ELR (cell line): ENCODE measurements at places on chromosomes 5 and 9.

DNA sequence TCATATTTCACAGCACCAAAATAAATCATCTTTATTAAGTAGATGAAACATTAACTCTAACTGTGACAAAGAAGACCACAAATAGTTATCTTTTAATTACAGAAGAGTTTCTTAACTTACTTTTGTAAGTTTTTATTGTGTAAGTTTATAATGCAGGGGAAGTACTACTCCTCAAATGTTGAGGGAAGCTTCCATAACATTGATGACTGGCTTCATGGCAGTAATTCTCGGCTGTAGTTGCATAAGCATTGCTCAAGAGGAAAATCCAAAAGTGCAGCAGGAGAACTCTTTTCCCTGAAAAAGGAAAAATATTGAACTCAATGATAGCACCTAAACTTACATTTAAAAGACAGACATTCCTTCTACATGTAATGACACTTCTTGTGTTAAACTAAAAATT lies 4.6 kb downstream of the TSLP start:
- no peak for DNase-seq

- no peak for DNase-seq
Measured at GRCh38 chr9:90832261-90832660, 30.6 kb downstream of the SYK start.

- no peak for DNase-seq
Measured at GRCh38 chr9:123432331-123433236, 76.6 kb downstream of the CRB2 start.

- DNase-seq = no peak
Measured at GRCh38 chr9:70448919-70449318, 34.5 kb upstream of the KLF9 start.

- DNase-seq = no peak
Measured at GRCh38 chr5:8493176-8493575, 624.2 kb downstream of the MTRR start.

DNA sequence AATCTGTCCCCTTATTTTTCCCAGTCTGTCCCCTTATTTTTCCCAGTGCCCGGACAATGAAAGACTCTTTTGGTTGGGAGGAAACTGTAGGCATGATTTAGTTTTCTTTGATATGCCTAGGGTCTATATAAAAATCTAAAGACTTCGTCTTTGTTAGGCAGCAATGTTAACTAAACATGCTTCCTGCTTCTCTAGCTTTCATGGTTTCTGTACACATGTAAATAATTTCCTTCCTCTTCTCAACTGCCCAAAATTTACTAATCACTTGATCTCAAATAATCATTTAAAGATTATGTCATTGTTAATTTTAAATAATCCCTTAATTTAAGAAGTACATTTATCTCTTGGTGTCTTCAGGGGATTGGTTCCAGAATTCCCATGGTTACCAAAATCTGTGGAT lies 47.8 kb upstream of the RAPGEF6 start:
- no peak for DNase-seq

- DNase-seq = no peak
Measured at GRCh38 chr9:106846307-106846706, 16.7 kb upstream of the ZNF462 start.

DNA sequence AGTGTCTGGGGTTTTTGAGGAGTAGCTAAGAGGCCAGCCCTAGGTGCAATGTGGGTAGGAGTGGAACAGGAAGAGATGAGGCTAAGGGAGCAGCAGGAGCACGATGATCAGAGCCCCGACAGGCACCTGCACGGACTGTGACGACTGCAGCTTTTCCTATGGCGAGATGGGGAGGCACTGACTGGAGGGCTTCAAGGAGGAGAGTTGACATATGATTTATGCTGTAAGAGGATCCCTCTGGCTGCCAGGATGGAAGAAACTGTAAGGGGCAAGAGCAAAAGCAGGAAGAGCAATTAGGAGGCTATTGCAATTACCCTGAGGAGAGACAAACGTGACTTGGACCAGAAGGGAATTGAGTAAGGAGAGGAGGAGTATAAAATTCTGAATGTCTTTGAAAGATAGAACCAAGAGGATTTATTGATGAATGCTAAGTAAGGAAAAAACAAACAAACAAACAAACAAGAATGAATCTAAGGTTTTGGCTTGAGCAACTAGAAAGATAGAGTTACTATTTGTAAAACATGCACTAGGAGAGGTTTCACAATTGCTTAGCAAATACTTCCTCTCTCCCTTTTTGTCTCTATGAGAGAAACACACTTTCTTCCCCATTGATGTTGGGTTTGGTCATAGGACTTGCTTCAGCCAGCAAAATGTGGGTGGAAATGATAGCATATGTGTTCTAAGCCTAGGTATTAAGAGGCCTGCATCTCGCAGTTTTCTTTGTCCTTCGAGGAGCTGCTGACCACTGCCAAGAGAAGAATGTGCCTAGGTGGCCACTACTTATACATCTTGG lies 32.9 kb downstream of the TRPC7 start:
- DNase-seq = no peak

DNA sequence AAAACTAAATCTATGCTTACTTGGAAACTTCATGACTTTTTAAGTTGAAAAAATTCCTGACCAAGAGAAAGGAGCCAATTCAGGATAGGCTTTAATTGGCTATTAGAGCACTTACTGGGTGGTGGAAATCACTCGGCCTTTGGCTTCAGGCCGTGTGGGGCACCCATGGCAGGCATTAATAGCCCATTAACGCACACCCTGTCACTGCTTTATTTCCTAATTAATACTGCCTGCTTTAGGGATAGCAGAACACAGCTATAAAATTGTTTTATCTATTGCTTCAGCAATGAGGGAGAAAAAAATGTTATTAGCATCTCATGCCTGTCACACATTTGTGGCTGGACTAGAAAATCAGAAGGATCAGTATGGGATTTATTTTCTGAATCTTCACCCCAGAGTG lies 58.1 kb downstream of the PSAT1 start:
- DNase-seq = no peak

DNA sequence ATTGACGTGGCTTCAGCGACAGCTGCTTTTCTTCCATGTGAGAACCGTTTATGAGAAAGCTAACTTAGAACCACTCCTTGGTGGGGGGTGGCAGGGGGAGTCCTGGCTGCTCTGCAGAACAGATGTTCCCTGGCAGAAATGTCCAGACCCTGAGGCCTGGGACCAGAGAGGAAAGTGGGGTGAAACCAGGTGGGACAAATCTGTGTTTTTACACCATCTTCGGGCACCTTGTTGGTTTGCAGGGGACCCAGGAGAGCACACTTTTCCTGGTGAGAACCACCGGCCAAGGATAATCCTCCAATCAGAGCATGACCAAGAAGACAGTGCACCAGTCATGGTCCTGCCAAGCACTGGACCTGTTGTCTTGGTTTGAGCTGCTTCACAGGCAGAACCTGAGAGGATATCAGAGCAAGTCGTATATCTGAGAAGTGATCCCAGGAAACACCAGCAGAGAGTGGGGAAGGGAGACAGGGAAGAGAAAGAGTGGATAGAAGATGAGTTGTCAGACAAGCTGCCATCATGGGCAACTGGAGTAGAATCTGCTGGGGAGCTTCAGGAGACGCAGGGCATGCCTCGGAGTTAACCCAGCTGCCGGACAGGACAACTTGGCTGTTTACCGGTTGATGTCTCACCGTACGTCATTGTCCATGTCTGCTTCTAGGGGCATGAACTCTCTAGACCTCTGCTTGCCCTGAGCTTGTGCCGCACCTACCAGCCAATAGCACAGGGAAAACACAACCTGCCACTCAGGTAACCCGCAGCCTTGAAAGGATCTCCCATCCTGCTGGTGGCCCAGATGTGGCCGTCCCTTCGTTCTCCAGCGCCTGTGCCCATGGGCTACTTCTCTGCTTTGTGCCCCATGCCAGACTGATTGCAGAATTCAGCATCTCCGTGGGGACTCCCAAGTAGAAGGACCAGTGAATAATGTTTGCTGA lies 178.4 kb upstream of the MVB12B start:
- DNase-seq = no peak
